Karpas-422 (cell line): ENCODE measurements at places on chromosomes 2 and 18.

GRCh38 chr2:10914272-10914693 is 2.5 kb downstream of the KCNF1 start:
- DNase-seq = peak; percentile 53

DNA sequence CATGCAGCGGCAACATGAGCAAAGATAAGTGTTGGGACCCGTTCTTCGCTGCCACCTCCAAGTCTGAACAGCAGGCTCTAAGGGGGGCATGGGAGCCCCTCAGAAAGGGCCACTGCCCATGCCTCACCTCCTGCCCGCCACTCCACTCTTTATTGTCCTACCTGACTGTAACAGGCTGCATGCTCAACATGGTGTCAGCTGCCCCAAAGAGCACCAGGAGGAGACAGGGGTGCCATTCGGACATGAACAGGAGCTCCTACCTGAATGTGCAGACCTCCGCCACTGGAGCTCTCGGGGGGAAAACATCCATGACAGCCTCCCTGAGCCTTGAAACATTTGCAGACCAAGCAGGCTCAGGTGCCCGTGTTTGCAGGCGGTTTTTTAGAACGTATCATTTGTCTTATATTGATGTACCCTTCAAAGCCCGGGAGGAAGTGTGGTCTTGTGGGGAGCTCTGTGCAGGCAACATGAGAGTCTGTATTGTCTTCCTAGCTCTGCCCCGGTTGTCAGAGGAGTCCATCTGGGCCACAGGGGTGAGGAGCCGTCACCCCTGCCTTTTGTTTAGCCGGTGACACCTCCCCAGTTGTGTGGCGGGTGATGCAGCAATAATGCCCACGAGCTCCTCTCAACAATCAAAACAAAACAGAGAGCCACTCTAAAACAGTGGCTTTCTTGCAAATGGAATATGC is 35.1 kb upstream of the CD8A start:
- peak; percentile 21 for DNase-seq

- no peak for DNase-seq
These were observed 80.5 kb downstream of the HAUS1 start for GRCh38 chr18:46184727-46185126.

DNA sequence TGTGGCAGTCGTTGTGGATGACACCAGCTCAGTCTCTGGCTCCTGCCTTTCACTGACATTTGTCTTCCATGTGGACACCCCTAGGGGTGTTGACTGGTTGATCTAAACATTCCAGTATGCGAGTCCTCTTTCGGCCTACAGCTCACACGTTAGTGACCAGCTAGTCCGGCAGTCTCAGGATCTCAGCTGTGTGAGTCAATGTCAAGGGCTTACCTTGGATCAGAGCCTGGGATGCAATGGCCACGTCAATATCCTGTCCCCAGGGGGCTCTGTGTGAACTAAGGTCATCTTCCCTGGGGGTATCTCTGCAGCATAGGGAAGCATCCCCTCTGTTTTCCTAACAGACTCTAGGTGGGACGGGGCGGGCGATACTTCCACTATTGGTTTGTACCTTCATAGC is 35.1 kb upstream of the YWHAQ start:
- DNase-seq = no peak

DNA sequence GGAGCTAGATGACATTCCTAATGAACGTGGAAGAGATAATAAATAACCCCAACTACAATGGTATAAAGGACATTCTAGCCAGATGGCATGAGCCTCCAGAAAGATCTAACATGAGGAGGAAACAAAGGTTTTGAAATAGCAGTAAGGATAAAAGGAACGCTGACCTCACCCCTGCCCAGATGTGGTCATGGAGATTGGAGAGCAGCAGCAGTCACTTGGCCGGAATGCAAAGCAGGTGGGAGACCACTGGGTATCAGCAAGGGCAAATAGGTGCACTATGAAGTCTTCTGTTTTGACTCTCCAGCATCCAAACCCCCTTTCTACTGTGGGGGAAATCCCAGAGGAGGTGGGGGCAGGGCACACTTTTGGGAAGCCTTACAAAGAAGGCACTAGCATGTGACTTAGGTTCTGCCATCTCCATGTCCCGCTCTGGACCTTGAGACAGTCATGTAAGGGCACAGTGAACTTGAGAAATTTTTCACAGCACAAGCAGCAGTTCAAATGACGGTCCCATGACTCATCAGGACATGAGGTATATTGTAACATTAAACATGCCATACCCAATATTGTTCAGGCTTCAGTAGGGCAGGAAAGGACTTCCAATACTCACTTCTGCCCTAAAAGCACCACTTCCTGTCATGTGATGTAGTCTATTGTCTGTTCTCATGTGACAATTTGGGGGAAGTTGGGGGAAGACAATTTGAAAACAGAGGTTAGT is 55.2 kb downstream of the METTL4 start:
- DNase-seq = no peak

DNA sequence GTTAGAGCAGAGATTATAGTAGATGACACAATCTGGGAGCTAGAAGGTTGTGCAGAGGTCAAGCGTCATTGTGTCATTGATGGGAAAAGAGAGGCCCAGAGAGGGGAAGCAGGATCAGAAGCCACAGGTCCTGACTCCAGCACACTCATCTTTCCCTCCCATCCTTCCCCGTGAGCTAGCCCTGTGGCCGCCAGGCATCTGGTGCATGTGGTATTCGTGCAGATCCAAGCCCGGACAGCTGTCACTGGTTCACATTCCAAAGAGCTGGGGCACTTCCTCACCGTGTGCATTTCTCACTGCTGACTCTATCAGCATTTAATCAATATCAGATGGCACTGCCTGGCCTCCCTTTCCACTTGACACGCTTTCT is 94.1 kb upstream of the THOC1 start:
- DNase-seq = no peak

GRCh38 chr18:12777500-12777944 is 74.7 kb downstream of the PSMG2 start:
- DNase-seq = no peak

- DNase-seq = no peak
These were observed 647.6 kb downstream of the CPS1 start for GRCh38 chr2:211203986-211204385.

GRCh38 chr2:120720746-120721375 is 14.8 kb upstream of the GLI2 start:
- no peak for DNase-seq

GRCh38 chr2:10923008-10923375 is 11.3 kb downstream of the KCNF1 start:
- no peak for DNase-seq

- DNase-seq = no peak
These were observed 41.2 kb upstream of the HS6ST1 start for GRCh38 chr2:128359841-128360240.
